ENCODE measurements at places on chromosomes 13 and 19. TPM values are rescaled to one million over a fixed set of nuclear protein-coding genes. Genes with fewer than 3 reads are reported as not detected.

FUT1 gene
- total RNA-seq = 4.6 TPM

GRCh38 chr13:90256746-90257145 is 1090.7 kb upstream of the MIR17HG start:
- no peak for DNase-seq

DNA sequence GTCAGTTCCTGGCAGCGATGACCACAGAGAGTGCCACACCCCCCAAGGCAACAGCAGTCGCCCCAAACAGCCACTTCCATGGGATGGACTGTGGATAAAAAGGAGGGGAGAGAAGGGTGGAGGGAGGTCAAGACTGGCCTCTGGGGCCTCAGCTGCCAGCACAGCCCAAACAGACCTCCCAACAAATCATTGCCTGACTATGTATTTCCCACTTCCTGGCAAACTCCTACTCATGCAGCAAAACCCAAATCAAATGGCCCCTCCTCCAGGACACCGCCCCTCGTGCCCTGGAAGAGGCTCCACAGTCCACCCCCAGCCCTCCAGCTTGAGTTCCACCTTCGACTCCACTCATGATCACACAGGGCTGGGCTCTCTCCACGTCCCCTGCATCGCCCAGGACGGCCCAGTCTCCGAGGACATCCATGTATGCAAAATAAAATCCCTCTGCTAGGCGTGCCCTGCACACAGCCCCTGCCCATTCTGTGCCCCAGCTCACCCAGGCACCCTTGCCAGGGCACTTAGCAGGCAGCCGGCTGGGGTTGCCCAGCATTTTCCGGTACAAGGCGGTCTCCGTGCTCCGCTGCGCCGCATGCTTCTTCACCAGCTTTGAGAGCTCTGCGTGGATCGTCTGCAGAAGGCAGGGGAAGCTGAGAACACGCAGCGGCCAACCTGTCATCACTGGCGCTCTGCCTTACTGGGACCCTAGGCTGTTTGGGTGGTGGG is 10.5 kb upstream of the ELL start:
- no peak for DNase-seq

DNA sequence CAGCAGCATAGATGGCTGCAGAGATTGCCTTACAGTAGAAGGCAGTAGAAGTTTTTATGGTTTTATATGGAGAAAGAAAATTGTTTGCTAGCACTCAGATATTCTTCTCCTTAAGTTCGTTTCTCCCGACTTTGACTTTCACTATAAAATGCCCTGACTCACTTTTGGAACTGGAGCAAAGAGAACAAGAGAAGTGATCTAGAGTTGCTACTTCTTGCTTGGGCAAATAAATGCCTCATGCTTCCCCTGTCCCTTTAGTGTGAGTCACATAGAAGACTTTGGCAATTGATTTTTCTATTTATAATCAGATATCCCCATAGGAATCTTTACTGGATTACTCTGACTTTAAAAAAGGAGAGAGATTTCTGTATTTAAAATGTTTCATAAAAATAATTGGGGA is 46.9 kb downstream of the ITGBL1 start:
- DNase-seq = peak; percentile 89

DNA sequence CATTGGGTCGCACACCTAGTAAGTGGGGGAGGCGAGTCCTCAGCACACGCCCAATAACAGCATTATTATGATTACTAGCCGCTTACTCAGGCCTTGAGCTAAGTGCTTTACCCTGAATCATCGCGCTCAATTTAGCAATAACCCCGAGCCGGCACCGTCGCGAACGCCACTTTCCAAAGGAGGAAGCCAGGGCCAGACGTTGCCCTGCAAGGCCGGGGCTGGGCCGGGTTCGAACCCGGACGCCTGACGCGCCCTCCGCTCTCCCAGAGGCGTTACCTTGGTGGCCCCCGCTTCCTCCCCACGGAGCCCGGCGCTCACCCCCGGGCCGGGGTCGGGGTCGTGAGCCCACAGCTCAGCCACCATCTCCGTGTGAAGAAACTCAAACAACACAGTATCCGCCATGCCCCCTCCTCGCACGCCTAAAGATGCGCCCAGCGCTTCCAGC is at the start of gene TRAPPC6A:
TRAPPC6A (minus strand) TSS at position 421 of the 445 bp plus-strand sequence; CDS start at position 402, 19 bp downstream.
- DNase-seq = peak; percentile 44

DNA sequence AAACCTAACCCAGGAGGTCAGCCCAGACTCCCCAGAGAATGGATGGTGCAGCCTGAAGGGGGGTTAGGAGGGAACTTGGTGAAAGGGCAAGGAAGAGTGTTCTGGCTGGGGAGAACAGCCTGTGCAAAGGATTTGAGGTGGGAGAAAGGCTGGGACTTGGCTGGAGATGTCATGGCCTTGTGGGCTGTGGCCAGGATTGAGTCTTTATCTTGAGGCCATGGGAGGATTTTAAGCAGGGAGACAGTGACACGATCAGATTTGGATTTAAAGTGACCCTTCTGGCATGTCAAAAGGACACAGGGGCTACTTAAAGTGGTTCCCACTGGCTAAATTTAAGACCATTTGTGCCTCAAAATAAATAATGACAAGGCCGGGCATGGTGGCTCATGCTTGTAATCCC is 29.7 kb downstream of the MAP4K1 start:
- no peak for DNase-seq

DNA sequence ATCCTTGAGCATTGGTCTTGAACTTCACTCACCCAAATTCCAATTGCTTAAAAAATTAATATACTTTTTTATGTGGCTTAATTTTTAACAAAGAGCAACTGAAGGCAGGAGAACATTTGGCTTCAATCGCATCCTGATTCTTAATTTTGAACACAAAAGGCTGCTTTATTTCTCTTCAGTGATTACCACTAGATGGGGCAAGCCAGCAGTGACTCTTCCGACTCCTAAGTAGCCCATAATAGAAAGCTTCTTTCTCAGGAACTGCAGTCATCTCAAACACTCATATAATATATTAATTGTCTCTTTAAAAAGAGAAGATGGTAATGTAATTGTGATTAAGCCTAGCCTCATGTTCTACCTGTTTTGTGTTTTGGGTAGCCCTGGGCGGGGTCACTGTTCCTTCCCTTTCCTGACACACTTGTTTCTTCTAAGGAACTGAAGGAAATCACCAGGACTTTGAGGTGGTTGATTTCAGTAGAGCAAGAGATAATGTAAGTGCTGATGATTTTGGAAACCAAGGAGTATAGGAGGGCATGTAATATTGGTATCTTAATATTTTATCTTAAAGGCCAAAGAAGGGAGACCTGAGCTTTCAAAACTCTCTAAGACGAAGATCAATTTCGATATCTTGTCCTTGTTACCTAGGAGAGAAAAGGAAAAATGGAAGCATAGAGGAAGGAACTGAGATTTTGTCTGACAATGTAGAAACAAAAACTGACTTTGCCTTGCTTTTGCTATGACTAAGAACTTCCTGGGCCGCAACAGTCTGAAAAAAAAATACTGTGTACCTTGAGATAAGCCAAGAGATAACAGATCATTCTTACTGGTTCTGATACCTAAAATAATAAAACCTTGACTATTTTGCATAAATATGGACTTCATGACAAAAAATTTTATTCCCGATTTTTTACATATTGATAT is 73.1 kb downstream of the TNFSF13B start:
- DNase-seq = peak; percentile 49

GRCh38 chr13:112751617-112752016 is 61.8 kb downstream of the ATP11A start:
- DNase-seq = no peak

- no peak for DNase-seq
Observed at GRCh38 chr19:27705896-27706295, 1507.1 kb downstream of the UQCRFS1 start.

DNA sequence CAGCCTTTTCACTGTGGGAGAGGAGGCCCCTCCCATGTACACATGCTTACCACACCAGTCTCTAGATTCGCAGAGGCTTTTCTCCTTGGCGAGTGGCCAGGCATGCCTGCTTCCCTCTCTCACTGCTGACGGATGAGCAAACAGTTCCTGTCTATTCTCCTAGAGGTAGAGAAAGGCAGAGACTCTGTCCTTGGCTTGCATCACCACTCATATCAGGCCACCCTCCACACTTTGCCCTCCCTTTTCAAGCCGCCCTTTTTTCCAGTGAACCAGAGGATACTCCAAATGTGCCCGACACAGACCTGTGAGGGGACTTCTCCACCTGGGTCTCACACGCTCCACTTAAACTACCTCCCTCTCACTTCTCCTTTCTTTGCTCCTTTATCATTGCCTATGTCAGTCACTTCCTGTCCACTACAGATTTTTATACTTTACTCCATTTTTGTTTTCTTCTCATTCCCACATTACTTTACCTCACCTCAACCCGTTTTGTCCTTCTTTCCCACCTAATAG is 284.6 kb downstream of the DNAJC15 start:
- DNase-seq = peak; percentile 16

DNA sequence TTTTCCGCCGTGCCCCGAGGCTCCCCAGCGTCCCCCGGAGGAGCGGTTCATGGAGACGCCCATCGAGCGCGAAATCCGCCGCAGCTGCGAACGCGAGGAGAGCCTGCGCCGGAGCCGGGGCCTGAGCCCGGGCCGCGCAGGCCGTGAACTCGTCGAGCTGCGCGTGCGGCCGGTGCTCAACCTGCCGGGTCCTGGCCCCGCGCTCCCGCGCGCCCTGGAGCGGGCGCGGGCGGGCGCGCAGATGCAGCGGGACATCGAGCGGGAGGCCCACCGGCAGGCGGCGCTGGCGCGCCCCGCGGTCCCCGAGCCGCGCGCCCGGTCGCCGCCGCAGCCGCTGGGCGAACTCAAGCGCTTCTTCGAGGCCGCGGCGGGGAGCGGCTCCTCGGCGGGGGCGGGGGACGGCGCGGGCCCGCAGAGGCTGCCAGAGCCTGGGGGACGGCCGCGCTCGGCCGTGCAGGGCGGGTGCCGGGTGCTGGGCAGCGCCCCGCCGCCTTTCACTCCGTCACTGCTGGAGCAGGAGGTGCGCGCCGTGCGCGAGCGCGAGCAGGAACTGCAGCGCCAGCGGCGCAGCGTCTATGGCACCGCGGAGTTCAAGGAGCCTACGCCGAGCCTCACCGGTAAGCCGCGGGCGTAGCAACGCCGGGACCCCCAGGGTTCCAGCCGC is 807 bp downstream of the MISP3 start:
- peak; percentile 80 for DNase-seq

GRCh38 chr13:79090552-79091124 is 315.4 kb downstream of the RBM26 start:
- no peak for DNase-seq

DNA sequence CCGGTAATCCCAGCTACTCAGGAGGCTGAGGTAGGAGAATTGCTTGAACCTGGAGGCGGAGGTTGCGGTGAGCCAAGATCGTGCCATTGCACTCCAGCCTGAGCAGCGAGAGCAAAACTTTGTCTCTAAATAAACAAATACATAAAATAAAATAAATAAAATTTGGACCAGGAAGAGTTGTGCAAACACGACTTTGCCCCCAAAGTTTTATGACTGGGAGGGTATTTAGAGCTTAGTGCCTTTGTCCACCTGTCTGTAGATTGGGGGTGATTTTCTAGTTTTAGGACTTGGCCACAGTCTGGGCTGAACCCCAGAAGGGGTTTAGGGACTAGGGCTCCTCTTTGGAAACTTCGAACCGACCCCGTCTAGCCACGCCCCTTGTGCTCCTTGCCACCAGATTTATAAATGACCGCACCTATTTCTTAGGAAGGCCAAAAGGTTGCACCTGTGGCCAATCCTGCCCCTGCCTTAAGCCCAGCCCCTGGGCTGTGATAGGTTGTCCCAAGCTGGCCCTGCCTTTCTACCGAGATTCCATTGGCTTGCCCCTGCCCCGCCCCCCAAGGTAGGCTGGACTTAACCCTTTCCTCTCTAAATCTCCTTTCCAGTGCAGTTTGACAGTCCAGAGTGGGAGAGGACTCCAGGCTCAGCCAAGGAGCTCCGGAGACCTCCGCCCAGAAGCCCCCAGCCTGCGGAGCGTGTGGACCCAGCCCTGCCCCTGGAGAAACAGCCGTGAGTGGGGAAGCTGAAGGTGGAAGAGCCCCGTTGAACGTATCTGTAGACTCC is 5.3 kb downstream of the SHD start:
- DNase-seq = peak; percentile 48

DNA sequence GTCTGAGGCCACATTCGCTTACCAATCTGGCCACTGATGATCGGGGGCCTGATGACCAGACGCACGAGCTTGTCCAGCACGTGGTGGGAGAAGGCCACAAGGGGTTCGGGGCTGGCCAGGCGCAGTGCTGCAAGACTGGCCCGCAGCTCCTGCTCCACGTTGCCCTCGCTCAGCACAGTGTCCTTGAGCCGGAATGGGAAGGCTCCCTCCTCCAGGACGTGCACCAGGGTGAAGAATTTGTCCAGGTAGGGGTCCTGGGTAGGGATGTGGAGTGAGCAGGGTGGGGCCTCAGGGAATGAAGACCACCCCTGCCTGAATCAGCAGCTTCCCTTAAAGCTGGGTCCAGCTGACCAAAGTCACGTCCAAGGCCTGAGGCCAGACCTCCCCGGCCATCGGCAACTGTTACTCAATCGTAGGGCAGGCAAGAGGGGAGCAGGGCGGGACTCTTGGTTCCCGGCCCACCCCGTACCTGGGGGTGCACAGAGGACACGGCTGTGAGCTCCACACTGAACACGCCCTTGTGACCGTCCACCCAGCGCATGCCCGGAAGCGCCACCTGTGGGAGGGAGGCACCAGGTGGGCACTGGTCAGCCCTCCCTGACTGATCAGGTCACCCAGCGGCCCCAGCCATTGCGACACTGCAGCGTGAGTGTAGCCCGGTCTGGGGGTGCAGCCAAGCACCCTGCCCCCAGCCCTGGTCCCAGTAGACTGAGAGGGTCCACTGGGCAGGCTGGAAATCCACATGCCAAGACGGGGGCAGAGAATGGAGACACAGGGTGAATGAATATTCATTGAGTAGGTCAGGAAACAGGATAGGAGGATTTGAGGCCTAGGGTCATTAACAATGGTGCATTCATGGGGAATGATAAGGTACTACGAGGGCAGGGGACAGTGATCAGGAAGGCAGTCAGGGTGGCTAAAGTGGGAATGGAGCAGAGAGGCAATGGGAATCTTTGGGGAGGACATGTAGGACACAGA is 2.8 kb upstream of the ANGPTL8 start:
- no peak for DNase-seq

- peak; percentile 85 for DNase-seq
Observed at GRCh38 chr19:46925548-46925950, 64.8 kb downstream of the ARHGAP35 start.
